ENCODE measurements at places on chromosomes 3 and 15. TPM values are rescaled to one million over a fixed set of nuclear protein-coding genes. Genes with fewer than 3 reads are reported as not detected.

Gene KIF7
- total RNA-seq = 27.2 TPM

- no peak for DNase-seq
Measured at GRCh38 chr3:116394365-116394764, 50.9 kb downstream of the LSAMP start.

Gene RHOV
- total RNA-seq = 39.5 TPM

Gene CFAP100
- not detected for total RNA-seq

Gene ANXA2
- total RNA-seq = 2,202 TPM

- DNase-seq = peak; percentile 81
Measured at GRCh38 chr3:161913786-161914389, 417.3 kb downstream of the OTOL1 start.

Gene PRRT3
- total RNA-seq = 4.4 TPM

- peak; percentile 90 for DNase-seq
Measured at GRCh38 chr3:21979706-21980105, 228.7 kb upstream of the ZNF385D start.

Gene MAP6D1
- total RNA-seq = 12.4 TPM

Gene ZPLD1
- total RNA-seq = not detected

Gene LIPC
- not detected for total RNA-seq

Gene NANOGP8
- total RNA-seq = not detected

DNA sequence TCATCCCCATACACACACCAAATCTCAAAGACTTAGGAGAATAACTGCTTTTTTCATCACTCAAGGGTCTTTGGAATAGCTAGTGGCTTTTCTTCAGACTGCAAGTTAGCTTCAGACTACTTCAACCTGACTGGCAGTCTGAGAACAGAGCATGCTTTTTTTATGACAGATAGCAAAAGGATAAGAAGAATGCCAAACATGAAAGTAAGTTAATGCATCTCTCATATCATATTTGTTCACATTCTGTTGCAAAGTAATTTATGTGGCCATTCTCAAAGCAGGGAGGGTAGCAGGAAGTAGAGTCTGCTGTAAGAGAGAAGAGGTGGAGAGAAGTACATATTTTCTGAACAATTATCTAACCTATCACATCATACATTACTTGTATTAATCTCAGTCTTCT lies 544.4 kb downstream of the ZPLD1 start:
- DNase-seq = no peak

DNA sequence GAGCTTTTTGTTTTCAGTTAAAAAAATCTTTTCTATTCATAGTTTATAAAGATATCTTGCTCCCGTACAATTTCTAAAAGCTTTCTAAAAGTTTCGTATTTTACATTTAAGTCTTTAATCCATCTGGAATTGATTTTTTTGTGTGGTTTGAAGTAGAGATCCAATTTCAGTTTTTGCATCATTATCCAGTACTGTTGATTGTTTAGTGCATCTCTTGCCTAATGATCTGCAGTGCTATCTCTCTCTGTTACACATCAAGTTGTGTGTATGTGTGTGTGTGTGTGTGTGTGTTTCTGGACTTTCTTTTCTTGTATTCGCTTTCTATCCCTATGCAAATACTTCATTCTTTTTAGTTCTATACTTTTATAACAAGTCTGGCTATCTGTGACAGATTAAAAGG lies 605.8 kb upstream of the DPPA4 start:
- DNase-seq = no peak

DNA sequence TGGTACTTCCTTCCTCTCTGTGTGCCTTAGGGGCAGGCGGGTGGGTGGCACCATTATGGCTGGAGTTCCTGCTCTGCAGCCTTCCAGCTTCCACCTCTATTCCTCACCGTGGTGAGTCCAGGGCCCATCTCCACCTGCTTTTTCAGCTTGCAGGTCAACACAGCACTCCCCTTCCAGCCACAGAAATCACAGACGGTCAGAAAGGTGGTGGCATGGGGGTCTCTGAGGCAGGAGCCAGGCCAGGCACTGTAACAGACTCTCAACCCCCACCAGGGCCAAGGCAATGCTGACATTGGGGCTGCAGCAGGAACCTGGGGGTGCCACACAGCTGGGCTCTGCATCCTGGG lies 16.6 kb downstream of the KLF15 start:
- DNase-seq = no peak

Gene TRPM1
- not detected for total RNA-seq

DNA sequence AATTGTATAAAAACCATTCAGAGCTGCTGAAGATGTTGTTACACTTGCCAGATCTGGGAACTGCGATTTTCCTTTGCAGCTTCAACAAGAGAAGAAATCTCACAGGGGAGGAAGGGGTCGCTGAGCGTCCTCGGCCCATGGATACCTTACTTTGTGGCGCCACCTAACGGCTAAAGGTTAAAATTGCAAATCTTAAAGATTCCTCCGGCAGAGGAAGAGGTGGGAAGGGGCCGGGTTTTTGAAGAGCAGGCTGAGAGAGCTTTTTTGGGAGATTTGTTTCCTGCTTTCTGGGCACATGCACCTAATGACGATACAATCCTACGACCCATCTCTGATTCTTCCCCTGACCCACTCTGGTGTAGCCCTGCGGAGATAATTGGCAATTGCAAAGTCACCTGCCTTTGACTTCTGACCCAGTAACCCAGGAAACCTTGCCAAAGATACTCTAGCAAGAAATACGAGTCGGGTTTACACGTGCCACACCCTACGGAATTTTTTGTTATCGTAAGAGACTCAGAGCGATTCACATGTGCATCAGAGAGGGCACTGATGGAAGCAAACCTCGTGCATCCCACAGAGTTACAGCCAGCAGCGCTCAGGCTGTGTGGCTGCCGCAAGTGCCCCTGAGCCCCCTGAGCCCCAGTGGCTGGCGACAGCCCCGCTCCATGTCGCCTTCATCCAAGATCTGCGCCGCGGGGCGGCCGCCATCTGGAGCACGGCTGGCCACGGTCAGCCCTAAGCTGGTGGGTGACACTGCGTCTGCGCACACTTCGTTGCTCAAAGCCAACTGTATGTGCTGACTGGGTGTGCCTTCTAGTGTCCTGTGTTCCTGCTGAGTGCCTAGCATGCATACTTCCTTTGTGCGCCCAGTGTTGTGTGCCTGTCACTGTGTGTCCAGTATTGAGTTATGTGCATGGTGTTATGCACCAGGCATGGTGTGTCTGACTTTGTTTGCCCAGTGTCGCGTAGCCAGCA lies 55.2 kb upstream of the CHRNA7 start:
- peak; percentile 70 for DNase-seq

DNA sequence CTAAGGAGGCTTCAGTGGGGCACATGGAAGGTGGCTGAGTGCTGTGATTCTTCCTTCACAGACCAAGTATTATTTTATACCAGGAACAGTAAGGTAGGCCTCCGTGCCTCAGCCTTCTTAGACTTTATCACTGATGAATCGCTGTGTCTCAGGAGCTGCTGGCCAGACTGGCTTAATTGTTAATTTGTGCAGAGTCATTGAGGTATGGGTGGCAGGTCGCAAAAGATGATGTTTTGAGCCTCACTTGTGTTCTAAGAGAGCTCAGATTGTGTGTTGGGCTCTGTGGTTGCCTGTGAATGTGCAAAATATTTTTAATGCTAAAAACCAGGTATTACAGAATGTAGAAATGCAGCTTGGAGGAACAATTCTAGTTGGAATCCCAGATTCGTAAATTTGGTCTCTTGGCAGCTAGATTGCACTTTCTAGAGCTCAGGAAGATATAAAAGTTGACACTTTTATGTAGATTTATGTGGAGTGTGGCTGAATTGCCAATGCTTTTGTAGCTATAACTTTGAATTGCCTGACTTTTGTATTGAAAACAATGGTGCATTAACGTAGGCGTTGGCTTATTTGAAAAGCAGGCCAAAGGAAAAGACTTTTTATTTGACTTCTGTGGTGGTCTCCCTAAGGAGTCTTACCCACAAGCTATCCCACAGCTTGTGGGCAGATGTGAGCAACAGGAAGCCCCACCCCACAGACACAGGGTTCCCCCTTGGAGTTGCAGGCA lies 53.4 kb downstream of the LARS2 start:
- DNase-seq = no peak

Gene ZNF80
- total RNA-seq = not detected

Gene RPSA
- 2,722 TPM for total RNA-seq

- no peak for DNase-seq
Measured at GRCh38 chr15:22871481-22872086, 33.1 kb downstream of the NIPA2 start.

GRCh38 chr3:69720824-69721223 lies 18.4 kb upstream of the MITF start:
- no peak for DNase-seq

- no peak for DNase-seq
Measured at GRCh38 chr3:23723930-23724329, 81.8 kb upstream of the UBE2E1 start.

Gene CGNL1
- total RNA-seq = 0.86 TPM

DNA sequence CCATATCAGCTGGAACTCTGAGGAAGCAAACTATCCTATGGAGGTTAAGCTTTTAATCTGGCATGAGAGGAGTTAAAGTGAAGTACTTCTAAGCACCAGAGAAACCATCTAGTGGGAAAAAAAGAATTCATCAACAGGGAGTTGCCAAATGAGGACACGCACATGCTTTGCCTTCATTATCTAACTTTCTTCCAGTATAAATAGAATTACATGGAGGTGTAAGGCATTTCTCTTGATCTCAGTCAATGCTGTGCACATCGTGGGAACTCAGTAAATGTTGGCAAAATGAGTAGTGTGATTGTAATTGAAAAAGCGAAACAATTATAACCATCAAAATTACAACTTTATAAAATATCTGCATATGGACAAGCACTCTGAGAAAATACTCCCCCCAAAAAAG lies 8.0 kb upstream of the GSK3B start:
- DNase-seq = no peak

Gene CLRN1
- total RNA-seq = not detected

GRCh38 chr15:83289160-83289559 lies 4.7 kb upstream of the BNC1 start:
- peak; percentile 44 for DNase-seq

DNA sequence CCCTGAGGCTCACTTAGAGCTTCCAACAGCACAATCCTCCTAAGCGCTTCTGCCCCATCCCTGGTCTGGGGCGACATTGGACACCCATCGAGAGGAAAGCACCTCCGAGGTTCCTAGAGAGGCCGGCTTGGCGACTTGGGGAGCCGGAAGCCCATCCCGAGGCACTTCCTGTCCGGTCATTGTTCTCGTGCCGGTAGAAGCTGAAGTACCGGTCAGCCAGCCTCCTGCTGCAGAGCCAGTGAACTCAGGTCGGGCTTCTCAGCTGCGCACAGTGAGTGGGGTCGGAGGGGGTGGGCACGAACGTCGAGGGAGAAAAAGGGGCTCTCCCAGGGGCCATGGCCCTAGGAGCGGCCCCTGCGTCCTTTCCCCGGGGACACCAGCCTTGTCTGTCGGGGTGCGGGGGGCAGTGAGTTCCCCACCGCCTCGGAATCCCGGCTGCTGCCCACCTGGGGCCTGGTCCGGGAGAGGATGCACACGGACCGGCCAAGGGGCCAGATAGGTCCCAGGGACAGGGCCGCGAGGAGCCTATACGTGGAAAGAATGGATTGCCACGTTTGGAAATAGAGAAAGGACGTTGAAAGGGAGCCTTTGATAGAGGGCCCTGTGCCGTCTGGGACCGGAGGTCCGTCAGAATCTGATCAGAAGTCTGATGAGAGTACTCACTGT lies at the start of gene ZNF35:
Gene ZNF35, plus strand, starts transcription at position 169 of the 666 bp plus-strand sequence. CDS start 2,336 bp downstream, outside the sequence.
- peak; percentile 92 for DNase-seq

- DNase-seq = no peak
Measured at GRCh38 chr3:184804801-184805200, 7.2 kb upstream of the VPS8 start.

Gene C3orf52
- total RNA-seq = 16.7 TPM

GRCh38 chr3:52492059-52492458 lies 3.1 kb upstream of the STAB1 start:
- DNase-seq = no peak

Data from PC-3 (cell line).